A549 treated with ZK216348 at 1 μM for 4 hours (cell line): ENCODE measurements at places on chromosomes 12 and 14. TPM values are rescaled to one million over a fixed set of nuclear protein-coding genes. Genes with fewer than 3 reads are reported as not detected.

Gene RTL1
- 0.21 to 0.35 TPM (median 0.26 TPM) in 5 replicates for total RNA-seq

Gene CLEC12A
- not detected in 5 replicates for total RNA-seq

Gene PYM1
- 36.7 to 44.1 TPM (median 39.9 TPM) in 5 replicates for total RNA-seq

Gene KRT85
- total RNA-seq = not detected in 5 replicates

Gene ZC2HC1C
- 3.9 to 5.3 TPM (median 4.1 TPM) in 5 replicates for total RNA-seq

Gene IL26
- not detected in 5 replicates for total RNA-seq

Gene TAS2R7
- total RNA-seq = not detected in 5 replicates

Gene NEDD8
- 456 to 538 TPM (median 471 TPM) in 5 replicates for total RNA-seq

Gene TAS2R30
- total RNA-seq = not detected in 5 replicates

Gene MYL2
- total RNA-seq = 0.32 to 0.92 TPM (median 0.54 TPM) in 4 of 5 replicates, not detected in the other

Gene AHNAK2
- 200 to 233 TPM (median 225 TPM) in 5 replicates for total RNA-seq

Gene ACOT6
- total RNA-seq = not detected in 5 replicates

Gene TAS2R42
- not detected in 5 replicates for total RNA-seq

Gene RHOJ
- not detected in 5 replicates for total RNA-seq

Gene JPH4
- total RNA-seq = 0.04 to 0.08 TPM (median 0.07 TPM) in 3 of 5 replicates, not detected in the others

Gene SPX
- 2.3 to 4.0 TPM (median 2.9 TPM) in 5 replicates for total RNA-seq

Gene KLRF1
- not detected in 5 replicates for total RNA-seq

Gene NANOG
- not detected in 5 replicates for total RNA-seq

Gene USP30
- 6.4 to 10.2 TPM (median 9.6 TPM) in 5 replicates for total RNA-seq

Gene PTPRR
- 0.18 to 0.57 TPM (median 0.34 TPM) in 4 of 5 replicates, not detected in the other for total RNA-seq

Gene PZP
- not detected in 5 replicates for total RNA-seq

Gene KIF5A
- 0.18 to 0.26 TPM (median 0.21 TPM) in 5 replicates for total RNA-seq

Gene ARHGDIB
- 1.5 to 2.1 TPM (median 1.9 TPM) in 5 replicates for total RNA-seq

Gene DBX2
- total RNA-seq = not detected in 5 replicates

Gene DRAM1
- total RNA-seq = 19.7 to 27.1 TPM (median 20.8 TPM) in 5 replicates

Gene FAM222A
- total RNA-seq = 3.5 to 6.9 TPM (median 5.2 TPM) in 5 replicates

Gene BEGAIN
- total RNA-seq = 4.0 to 10.0 TPM (median 7.2 TPM) in 5 replicates

Gene PPM1H
- total RNA-seq = 6.0 to 8.9 TPM (median 7.6 TPM) in 5 replicates

Gene TMTC1
- total RNA-seq = 0.04 to 0.23 TPM (median 0.06 TPM) in 4 of 5 replicates, not detected in the other

Gene ZNF705A
- total RNA-seq = not detected in 5 replicates

Gene CDCA4
- 40.5 to 51.9 TPM (median 49.7 TPM) in 5 replicates for total RNA-seq

Gene C12orf50
- not detected in 5 replicates for total RNA-seq

Gene WNT1
- total RNA-seq = 0.13 to 0.20 TPM in 2 of 5 replicates, not detected in the others

Gene NPAS3
- not detected in 5 replicates for total RNA-seq

Gene SLC25A47
- not detected in 5 replicates for total RNA-seq

Gene ADCY4
- 0.21 TPM in 1 of 5 replicates, not detected in the others for total RNA-seq

Gene JAG2
- total RNA-seq = 12.6 to 30.0 TPM (median 29.1 TPM) in 5 replicates

Gene STXBP6
- 1.2 to 2.9 TPM (median 2.0 TPM) in 5 replicates for total RNA-seq

Gene LALBA
- total RNA-seq = not detected in 5 replicates

Gene BCL2L14
- not detected in 5 replicates for total RNA-seq

Gene PPFIA2
- not detected in 5 replicates for total RNA-seq

Gene MYH6
- total RNA-seq = 0.02 TPM in 1 of 5 replicates, not detected in the others

Gene SERPINA9
- not detected in 5 replicates for total RNA-seq

Gene PRIM1
- 24.7 to 30.5 TPM (median 25.0 TPM) in 5 replicates for total RNA-seq

Gene DEGS2
- 0.91 to 2.0 TPM (median 1.6 TPM) in 5 replicates for total RNA-seq
